ENCODE measurements at places on chromosomes 2 and 18.

DNA sequence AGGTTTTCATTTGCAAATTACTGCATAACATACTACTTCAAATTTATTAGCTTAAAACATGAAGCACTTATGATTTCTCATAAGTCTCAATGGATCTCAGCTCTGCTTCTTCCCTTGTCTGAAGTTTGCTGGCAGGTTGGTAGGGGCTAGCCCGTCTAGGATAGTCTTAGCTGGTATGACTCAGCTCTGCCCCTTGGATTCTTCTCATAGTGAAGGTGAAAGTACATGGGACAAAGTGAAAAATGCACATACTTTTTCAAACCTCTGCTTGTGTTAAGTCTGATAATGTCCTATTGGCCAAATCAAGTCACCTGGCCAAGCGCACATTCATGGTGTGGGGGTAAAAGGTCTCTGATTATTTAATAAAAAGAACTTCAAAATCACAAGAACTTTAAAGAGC is 184.8 kb upstream of the VWC2L start:
- no peak for DNase-seq

- DNase-seq, result no peak
These were observed 5.8 kb upstream of the GBX2 start for GRCh38 chr2:236173729-236174607.

- DNase-seq, result no peak
These were observed 1.1 kb downstream of the MAP2 start for GRCh38 chr2:209424781-209425470.

- DNase-seq, result no peak
These were observed 290.8 kb downstream of the CCDC85A start for GRCh38 chr2:56474412-56475158.

GRCh38 chr18:69483574-69483973 is 82.9 kb downstream of the DOK6 start:
- no peak for DNase-seq

DNA sequence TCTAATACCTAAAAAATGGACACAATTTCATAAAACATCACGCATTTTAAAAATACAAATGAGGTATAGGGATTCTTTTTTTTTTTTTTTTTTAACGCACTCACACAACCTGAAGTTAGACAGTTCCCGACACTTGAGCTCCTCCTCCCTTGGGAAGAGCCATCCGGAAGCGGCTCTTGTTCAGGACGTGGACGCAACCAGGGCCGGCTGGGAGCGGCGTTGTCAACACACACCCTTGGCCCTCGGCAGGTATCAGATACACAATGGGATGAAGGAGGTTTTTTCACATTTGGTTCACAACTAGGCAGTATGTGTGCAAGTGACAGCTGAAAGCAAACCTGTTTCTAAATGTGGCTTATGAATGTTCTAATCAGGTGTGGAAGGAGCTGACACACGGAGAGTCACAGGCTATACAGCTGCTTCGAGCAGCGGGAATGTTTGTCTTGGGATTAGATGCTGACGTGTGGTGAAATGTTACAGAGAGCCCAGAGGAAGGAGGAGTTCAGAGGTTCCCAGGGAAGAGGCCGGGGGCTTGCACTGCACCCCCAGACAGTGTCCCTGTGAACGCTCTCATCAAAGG is 111.1 kb downstream of the PXDN start:
- no peak for DNase-seq
